NCI-H2171 treated with DMSO at 0.1 percent for 48 hours (cell line): ENCODE measurements at places on chromosomes 4 and X.

GRCh38 chr4:67104145-67104544 lies 441.2 kb downstream of the CENPC start:
- peak; percentile 56 for DNase-seq

DNA sequence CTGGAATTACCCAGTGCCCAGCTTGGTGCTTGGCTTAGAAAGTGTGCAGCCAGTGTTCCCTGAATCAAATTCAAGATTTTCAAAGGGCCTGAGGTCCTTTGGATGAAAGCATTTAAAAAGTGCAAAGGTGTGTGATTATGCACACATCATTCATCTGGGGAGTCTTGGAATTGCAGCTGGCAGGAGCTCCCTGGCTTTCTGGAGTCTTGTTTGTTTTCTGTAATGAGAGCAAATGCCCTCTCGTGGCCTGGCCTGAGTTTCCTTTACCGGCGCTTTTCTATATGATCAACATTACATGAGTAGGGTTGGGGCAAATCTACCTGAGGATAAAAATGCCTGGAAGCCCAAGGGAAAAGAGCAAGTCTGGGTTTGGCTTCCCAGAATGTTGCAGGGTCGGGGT lies 24.6 kb upstream of the SORCS2 start:
- no peak for DNase-seq

DNA sequence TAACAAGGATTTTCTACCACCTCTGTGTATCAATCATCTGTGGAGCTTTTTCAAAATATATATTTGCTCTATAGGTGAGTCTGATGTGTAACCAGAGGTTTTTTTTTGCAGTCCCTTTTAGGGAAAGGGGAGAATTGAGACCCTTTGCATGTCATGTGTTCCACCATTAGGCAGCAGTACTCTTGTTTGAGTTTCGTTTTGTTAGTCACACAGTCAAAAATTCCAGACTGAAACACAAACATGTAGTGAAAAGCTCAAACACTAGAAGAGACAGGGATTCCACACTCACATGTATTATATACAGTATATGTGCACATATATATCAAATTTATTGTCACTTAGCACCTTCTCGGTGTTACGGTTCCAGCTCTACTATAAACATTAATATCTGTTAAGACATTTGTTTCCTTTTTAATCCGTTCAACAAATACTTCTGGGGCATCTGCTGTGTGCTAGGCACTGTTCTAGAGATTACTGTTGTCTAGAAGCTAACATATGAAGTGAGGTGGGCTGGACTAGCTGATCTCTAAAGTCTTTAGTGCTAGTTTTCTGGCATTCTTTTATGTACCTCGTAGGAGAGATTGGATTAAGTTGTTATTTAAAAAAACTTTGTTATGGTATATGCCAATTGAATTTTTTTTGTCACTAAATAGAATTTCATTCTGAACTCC lies 5.5 kb downstream of the USP9X start:
- DNase-seq = no peak

DNA sequence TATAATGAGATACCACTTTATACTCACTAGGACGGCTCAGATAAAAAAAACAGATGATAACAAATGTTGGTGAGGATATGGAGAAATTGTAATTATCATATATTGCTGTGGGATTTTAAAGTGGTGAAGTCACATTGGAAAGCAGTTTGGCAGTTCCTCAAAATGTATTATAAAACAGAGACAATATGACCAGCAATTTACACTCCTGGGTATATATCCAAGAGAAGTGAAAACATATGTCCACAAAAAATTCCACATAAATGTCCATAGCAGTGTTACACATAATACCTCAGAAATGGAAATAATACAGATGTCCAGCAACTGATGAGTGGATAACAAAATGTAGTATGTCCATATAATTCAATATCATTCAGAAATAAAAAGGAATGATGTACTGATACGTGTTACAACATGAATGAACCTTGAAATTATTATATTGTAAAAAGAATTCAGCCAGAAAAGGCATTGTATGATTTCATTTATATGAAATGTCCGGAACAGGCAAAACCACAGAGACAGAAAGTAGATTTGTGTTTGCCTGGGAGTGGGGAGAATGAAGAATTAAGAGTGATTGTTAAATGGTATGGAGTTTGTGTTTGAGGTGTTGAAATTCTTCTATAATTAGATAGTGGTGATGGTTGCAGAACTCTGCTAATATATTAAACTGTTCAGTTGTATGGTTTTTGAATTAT lies 220.9 kb downstream of the SLC7A11 start:
- no peak for DNase-seq

DNA sequence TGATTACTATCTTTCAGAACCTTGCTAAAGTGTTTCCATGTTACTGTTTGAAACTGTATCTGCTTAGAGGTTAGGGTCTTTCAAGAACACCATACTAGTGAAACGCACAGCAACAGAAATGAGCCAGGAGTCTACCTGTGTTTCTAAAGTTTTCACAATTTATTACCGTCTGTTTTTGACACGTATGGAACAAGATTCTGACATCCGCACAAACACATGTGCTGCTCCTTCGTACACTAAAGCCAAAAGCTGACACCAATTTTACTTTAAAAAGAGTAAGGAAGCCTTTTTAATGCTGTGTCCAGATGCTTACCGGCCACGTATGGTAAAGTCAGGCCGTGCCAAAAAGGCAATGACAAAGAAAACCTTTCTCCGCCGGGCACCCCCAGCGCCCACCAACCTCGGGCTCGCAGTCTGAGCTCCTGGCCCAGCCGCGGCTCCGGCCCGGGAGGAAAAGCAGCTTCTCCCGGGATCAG lies 532 bp downstream of the RPS4X start:
- DNase-seq = no peak
